ENCODE measurements at places on chromosomes 7 and 10.

- DNase-seq: no peak
Measured at GRCh38 chr7:155807065-155807671, 5.1 kb downstream of the SHH start.

DNA sequence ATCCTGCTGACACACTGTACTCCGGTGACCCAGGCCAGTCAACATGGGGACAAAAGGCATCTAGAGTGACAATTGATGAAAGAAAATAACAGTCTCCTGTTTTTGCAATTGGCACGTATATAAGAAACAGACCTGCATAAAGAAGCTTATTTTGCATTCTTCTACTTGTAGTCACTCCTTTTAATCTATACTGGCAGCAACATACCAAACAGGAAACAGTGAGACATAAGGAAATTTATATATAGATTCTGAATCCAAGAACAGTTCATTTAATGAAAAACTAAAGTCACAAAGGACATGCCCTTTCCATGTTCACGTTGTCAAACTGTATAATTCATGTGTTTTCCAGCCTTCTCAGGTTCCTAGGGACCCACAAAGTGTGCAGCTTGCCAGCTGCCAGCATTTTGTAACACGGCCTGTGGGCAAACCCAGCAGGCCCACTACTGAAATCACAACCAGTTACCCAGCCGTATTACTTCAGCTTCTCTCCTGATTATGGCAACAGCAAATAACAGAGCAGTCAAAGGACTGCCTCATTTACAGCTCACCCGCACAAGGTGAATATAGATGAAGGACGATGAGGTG lies 72.3 kb downstream of the AMPH start:
- DNase-seq: no peak

- DNase-seq: no peak
Measured at GRCh38 chr7:47693216-47693615, 111.3 kb upstream of the TNS3 start.

- no peak for DNase-seq
Measured at GRCh38 chr7:120864141-120864900, 6.4 kb upstream of the TSPAN12 start.

GRCh38 chr10:83184641-83185040 lies 954.7 kb upstream of the GHITM start:
- DNase-seq: no peak

DNA sequence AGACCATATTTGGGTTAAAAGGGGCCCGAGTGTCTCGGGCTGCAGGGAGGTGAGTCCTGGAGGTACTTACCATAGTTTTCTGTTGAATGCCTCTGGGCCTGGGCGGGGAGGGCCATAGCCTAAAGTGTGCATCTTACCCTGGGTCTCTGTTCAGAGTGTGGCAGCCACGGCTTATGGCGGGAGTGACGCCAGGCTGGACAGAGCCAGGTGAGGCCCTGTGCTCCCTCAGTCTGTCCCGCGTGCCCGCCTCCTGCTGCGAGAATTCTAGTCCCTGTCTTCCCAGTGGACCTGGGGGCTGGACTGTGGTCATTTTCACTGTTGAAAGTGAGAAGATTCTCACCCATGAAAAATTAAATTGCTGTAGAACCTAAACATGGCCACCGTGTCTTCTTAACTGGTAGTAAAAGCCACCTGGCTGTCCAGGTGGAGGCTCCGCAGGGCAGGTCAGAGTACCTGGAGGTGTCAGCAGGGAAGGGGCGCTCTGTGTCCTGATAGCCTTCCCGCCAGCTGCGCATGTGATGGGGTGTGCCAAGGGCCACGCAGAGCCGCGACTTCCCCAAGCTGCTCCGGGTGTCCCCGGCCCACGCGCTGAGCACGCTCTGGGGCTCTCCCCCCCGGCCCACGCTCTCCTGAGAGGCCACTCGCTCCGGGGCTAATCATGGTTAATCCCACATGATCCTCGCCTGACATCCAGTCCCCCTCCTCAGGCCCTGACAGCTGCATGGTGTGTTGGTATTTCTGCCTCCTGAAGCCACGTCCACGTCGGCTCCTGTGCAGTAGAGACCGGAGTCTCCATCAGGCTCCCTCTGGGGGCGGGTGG lies 20.3 kb downstream of the INPP5A start:
- DNase-seq: no peak

- DNase-seq: no peak
Measured at GRCh38 chr7:94378356-94378755, 16.3 kb upstream of the COL1A2 start.

DNA sequence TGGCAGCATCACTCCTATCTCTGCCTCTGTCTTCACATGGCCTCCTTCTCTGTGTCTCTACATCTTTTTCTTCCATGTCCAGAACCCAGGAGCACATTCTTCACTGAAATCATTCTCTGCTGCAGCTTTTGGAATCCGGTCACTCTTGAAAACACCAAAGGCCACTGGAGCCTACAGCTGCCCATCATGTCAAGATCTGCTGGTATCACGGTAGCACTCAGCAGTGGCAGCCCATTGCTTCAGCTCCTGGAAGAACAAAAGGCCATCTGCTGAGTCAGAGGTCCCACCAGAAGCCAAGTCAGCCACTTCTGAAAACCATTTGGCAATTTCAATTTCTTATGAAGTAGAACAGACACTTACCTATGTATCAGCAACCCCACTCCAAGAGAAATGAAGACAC lies 6.1 kb upstream of the PCBD1 start:
- no peak for DNase-seq

DNA sequence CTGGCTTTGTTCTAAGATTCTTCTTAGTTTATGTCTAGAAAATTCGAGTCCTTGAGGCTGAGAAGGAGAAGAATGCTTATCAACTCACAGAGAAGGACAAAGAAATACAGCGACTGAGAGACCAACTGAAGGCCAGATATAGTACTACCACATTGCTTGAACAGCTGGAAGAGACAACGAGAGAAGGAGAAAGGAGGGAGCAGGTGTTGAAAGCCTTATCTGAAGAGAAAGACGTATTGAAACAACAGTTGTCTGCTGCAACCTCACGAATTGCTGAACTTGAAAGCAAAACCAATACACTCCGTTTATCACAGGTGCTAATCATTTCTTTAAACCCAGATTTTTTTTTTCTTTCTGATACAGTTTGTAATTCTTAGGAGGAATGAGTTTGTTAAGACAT lies 6.7 kb downstream of the CEP55 start:
- DNase-seq: no peak

DNA sequence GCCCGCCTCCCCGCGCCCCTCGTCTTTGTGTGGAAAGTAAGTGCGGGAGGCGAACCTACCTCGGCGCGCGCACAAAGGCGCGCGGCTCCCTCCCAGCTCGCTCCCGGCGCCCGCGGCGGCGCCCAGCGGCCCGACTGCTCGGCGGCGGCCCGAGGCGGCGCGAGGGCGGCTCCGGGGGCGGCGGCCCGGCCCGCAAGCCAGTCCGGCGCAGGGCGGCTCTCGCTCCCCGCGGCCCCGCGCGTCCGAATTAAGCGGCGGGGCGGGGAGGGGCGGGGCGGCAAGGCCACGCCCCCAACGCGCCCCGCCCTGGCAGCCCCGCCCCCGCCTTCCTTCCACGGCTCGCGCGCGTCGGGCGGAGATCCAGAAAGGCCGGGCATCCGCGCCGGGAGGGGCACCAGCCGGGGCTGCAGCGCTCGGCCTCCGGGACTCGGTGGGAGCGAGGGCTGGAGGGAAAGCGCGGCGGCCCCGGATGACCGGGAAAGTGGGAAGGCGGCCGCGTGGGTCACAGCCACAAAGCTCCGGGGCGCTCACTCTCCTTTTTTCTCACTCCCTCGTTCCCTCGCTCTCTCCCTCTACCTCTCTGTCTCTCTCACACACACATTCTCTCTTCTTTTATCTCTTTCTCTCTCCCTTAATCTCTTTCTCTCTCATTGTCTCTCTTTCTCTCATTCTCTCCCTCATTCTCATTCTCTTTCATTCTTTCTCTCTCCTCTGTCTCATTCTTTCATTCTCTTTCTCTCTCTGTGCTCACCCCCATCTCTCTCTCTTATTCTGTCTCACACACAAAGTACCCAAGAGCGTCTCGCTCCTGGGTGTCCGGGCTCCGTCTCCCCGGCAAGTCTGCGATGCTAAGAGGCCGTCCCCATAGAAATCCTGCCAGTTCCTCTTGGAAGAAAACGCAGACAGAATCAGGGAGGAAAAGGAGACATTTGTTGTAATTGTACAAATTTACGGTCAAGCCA lies 170.2 kb downstream of the FAM107B start:
- DNase-seq: peak; percentile 7

DNA sequence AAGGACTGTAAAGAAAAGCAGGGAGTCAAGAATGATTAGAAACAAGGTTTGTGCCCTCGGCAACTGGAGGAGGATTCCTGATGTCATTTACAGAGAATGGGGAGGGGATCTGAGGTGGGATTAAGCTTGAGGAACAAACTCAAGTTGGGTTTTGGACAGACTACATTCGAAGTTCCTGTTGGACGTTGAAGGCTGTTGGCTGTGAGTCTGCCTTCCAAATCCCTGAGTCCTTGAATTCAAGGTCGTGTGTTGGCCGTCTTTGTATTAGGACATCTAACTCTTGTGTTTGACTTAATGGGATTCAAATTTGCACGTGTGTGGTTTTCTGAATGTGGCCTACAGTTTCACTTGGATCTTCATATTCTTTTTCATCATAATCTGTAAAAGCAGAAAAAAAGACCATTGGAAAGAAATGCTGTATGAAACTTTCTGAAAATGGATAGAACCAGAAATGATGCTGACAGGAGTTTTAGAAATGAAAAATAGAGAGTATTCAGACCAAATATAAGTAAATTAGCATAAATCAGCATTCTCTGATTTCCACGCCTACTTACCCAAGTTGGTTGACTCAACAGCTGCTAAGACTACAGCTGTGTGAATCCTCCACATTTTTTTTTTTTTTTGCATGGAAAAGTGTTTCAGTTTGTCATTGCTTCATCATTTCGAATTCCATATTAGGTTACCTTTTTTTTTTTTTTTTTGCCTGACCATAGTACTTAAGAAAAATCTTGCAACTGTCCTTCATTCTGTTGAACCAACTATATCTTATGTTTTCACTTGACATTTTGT lies 94.8 kb downstream of the KIAA1217 start:
- DNase-seq: no peak

- no peak for DNase-seq
Measured at GRCh38 chr7:73577627-73578341, 595 bp downstream of the TBL2 start.

- DNase-seq: no peak
Measured at GRCh38 chr7:94092980-94093379, 88.8 kb upstream of the BET1 start.

GRCh38 chr7:115952832-115953231 lies 77.7 kb downstream of the TFEC start:
- no peak for DNase-seq

Data from esophagus squamous epithelium (tissue), 5 donors.